Renal cortical epithelial cell (primary cell): ENCODE measurements at places on chromosomes 1 and 21.

DNA sequence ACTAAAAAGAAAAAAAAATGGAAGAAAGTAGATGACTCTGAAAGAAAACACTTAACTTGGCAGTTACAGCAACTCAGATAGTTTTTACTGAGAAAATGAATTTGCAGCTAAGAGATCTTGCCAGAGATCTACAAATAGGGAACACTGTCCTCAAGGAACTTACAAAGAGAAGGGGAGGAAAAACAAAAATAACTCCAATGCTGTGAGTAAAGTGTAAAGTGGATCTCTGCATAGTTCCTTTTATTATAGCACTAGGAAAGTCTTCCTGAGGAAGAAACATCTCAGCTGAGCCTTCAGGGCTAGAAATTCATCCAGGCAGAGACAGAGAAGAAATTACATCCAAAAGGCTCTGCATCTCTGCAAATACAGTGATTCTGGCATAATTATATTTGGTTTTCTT lies 3.9 kb downstream of the CD1B start:
- no peak for DNase-seq

DNA sequence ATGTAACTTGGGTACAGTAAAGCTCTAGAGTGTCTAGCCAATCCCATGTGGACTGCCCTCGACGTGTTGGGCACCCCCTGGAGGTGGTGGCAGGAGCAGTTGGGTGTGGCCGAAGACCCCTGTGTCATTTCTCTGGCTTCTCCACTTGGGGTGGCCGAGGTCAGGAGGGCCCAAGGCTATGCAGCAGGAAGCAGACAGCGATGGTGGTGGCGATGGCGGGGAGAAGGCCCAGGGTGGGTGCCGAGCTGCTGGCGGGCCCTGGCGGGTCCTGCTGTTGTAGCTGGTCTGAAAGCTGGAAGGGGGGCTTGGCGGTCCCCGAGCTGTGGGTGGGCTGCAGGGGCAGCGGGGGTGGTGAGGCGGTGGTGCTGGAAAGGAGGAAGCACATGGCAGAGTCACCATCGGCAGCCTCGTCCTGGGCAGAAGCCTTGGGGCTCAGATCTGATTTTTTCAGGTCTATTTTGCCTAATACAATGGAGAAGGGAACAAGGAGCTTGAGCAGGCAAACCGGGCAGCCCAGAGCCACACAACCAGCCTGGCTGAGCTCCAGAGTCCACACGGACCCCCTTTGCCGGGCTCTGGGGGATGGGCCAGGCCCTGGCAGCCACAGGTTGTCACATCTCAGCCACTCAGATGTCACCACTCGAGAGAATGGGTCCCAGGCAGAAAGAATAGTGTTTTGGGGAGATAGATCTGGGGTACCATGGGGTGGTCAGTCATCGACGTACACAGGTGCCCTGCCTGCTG lies 231.3 kb downstream of the TRABD2B start:
- no peak for DNase-seq

DNA sequence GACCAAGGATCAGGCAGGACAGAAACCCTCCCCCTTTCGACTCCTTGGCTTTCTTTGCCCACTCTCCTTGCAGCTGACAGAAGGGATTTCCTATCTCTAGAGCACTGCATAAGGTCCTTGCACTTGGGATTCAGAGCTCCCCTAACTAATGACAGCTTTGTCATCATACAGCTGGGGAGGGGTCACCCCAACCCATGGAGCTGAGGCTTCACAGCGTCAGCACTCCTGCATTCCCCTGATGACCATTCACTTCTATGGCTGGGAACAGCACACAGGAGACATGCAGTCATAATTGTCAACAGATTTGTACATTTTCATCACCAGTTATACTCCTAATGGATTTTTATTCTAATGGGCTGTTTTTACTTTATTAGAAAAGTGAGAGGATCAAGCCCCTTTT lies 161.7 kb upstream of the C1orf87 start:
- DNase-seq = no peak

- DNase-seq = no peak
Observed at GRCh38 chr1:116333171-116334014, 39.7 kb upstream of the ATP1A1 start.
